SK-N-SH (cell line): ENCODE measurements at places on chromosomes 7 and 10.

GRCh38 chr7:30157204-30157603 is 22.4 kb downstream of the MTURN start:
- DNase-seq: no peak

DNA sequence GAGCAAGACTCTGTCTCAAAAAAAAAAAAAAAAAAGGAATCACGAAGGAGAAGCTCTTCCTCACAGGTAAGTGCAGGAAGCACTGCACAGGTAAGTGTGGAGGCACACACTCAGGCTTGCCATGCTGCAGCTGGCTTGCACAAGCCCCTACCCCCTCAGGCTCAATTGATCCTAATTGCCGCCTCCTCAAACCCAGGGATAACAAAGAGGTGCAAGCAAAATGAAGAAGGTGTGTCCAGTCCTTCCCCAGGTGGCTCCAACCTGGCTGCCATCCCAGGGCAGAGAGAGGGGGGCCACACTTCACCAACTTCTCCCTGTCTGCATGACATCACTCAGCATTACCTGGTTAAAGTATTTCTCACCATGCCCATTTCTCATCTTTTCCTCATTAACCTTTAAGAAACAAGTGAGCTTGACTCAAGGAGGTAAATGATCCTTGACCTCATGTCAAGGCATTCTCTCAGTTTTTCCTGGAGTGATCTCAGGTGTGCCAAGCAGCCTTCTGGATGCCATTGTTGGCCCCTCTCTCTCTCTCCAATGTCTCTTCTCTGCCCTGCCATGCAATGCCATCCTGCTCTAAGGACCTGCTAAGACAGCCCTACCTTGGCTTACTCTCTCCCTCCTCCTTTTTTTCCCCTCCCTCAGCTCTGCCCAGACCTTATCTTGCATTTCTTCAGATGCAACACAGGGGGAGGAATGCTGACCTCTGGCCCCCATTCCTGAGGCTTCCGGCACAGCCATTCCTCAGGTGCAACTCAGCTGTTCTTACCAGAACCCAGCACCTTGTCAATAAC is 13.0 kb upstream of the TRPV6 start:
- DNase-seq: no peak

DNA sequence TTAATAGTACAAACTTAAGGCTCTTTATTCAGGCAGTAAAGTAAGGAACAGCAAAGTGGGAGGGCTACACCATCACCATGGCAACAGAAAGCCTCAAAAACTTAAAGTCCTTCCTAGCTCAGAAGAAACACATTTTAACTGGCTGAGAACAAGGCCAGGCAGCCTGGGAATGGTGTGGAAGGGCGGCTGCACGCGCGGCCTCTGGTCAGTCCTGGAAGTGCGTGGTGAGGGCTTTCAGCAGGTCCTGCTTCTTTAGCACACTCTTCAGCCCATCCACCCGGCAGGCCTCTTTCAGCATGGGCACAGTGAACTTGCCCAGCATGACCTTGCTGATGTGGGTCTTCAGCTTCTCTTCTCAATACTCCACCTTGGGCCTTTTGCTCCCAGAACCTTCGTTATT is 133.0 kb downstream of the CYP26A1 start:
- DNase-seq: no peak

DNA sequence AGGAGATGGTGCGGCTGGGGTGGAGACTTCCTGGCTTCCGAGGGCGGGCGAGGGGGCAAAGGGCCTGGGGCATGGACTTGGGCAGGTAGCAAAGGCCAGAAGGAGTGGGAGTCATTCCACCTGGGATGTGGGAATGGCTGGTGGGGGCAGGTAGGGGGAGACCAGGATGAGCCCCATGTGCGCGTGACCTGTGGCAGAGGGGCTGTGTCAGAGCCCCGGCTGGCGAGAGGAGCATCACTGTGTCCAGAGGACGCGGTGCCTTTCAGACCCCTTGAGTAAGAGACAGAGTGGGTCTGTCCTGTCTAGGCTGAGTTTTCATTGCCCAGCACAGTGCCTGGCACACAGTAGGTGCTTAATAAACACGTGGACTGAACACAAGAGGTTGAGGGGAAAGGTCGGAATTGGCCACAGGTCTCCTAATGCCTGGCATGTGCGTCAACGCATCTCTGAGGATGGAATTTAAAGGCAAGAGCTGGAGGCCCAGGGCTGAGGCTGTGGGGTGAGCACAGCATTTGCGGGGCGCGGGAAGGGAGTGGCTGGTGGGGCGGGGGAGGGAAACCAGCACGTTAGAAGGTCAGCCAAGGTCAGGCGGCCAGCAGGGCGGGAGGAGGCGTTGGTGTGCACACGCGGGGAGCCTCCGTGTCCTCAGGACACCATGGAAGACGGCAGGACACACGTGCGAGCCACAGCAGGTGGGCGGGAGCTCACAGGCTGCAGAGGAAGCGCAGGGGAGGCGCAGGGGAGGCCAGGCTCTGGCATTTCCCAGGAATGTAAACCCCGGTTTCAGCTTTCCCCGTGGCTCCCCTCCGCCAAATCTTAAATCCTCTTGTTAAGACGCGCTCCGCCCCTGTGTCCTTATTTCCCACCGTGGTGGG is 51.8 kb downstream of the CUX1 start:
- no peak for DNase-seq

DNA sequence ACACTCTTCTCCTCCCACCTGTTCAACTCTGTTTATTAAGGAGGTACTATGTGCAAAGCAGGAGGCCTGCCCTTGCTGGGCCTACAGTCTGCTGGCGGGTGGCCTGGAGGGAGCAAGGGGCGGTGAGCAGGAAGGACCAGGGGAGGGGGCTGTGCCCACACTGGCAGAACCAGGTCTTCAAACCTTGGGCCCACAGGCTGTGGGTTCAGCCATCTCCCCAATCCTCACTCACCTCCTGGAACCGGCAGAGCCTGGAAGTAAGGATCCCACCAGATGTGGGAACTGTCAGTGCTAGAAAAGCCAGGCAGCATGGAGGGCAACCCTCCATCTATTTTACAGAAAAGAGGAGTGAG is 50.8 kb downstream of the CAMK2B start:
- DNase-seq: no peak

- no peak for DNase-seq
These were observed 68.9 kb upstream of the CCDC71L start for GRCh38 chr7:106729720-106730385.

DNA sequence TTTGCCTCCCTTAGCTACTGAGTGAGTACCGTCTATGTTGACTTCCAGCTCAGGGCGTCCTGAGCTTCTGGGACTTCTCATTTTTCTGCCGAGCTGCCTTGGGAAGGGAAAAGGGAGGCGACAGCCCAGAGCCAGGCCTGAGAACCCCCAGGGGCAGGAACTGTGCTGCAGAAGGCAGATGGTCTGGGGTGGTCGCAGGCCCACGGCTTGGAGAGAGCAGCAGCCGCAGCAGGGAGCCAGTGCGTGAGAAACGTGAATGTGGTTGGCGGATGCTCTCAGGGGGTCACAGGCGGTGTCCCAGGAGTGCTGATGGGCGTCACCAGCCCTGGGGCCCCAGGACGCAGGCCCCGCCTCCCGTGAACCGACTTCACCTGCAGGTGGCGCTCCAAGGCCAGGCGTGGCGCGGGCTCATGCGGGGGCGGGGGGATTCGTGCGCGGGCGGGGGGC is 9.2 kb upstream of the PWWP2B start:
- DNase-seq: peak; percentile 97

- DNase-seq: peak; percentile 30
These were observed 4.1 kb upstream of the NT5C2 start for GRCh38 chr10:103197174-103197573.

DNA sequence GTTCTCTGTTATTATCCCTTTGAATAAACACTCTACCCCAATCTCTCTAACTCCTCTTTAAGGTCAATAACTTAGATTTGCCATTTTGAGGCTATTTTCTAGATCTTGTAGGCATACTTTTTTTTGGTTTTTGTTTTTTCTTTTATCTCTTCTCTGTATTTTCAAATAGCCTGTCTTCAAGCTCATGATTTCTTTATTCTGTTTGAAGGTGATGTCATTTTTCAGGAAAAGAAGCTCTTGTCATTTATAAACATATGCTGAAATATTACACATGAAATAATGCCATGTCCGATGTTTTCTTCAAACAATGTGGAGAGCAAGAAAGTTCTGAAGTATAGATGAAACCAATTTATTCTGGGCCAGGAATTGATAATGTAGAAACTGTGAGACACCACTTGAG is 57.5 kb upstream of the CABCOCO1 start:
- DNase-seq: no peak

- peak; percentile 19 for DNase-seq
These were observed 1.1 kb downstream of the JMJD1C start for GRCh38 chr10:63464402-63465292.

DNA sequence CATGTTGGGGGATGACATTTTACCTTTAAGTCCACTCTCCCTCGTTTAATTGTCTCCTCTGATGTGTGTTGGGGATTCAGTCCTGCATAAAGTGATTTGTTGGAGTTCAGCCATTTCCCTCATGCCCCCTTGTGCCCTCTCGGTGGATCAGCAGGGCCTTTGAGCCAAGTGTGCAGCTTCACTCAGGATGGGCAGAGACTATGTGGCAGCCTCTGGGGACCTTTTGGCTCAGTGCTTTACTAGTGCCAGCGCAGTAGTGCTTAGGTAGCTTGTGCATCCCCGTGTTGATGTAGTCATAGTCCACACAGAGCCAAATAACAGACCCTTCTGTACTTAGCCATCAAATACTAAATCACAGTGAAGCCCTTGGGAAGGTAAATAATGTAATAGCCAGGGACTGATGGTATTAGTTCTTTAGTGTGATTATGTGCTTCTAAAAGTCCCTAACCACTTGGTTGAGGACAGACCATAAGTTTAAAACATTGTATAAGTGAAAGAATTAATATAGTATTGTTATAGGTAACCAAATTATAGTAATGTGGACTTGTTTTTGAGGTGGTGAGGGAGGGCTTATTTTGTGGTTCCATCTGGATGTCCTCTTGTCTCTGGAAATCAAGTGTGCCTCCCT is 11.4 kb downstream of the BUB3 start:
- peak; percentile 40 for DNase-seq

GRCh38 chr7:82247814-82248433 is 195.7 kb downstream of the CACNA2D1 start:
- DNase-seq: peak; percentile 41

DNA sequence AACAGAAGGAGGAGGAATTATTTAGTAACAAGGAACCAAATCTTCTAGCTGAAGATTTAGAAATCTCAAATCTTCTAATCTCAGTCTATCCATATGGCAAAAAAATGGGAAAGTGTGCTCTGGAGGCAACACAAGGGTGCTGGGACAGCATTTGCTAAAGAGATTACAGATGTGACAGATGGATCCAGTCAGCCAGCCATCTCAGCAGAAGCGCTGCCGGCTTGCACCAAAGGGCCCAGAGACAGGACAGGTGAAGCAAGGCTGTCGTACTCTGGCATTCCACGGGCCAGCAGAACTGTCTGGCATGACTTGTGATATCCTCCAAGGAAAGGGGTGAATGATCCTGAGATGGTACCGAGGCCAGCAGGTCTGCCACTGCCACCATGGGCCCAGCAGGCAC is 45.7 kb upstream of the GJD4 start:
- DNase-seq: no peak

- DNase-seq: peak; percentile 97
These were observed 135.0 kb downstream of the ACTR3B start for GRCh38 chr7:152894295-152895170.

DNA sequence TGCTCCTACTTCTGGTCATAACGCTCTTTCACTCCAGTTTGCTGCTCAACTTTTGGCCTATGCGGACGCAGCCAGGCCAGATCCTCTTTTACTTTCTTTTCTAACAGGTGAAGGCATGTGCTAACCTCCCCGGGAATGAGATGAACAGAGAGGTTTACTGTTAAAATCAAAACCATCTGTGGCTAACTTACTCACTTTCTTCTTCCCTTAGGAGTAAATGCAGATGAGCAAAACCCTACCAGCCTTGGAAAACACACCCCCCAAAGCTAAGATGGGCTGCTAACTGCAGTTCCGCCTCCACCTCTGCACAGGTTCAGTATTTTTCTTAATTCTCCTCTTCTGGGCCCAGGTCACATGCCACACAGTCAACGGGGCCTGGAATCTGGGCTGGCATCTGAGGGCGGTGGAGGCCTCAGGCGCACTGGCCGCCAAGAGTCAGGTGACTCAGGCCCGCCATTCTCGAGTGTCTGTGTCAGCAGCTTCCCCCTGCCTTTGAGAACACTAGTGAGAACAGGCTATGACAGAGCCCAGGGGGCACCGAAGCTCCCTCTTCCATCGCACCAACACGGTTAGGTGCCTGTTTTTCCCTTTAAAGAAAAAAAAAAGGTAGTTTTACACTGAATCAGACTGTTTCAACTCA is 11.1 kb downstream of the FAM53B start:
- no peak for DNase-seq

DNA sequence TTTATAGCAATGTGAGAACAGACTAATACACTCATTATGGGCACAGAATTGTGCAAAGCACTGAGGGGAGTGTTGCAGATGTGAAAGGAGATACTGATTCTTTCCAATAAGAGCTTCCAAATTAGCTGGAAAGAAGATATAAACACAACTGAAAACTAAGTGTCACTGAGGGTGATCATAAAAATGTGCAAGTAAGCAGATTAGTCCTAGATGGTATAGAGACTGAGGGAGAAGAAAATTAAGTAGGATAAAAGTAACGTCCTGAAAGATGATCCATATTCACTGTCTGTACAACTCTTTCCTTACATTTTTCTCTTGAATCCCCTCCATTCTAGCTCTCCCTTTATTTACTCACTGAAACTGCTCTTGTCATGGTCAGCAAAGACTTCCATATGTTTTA is 11.2 kb upstream of the NXPH1 start:
- DNase-seq: no peak

- no peak for DNase-seq
These were observed 101.6 kb downstream of the OTUD1 start for GRCh38 chr10:23540401-23541030.

DNA sequence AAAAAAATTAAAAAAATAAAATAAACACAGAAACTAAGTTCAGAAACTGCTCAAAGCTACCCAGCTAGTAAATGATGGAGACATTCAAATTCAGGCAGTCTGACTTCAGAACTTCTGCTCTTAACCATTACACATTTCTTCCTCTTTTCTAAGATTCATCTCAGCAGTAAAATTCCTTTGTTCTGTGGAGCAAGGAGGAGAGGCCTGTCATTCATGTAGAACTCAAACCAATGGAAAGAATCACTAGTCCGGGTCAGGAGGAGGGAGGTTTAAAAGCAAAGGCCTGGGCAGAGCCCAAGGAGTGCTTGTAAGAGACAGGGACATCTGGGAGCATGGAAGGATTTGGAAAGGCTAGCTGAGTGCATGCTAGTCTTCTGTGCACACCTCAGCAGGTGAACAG is 37.9 kb upstream of the DNAJB12 start:
- DNase-seq: no peak

GRCh38 chr7:50553973-50554372 is 11.2 kb downstream of the DDC start:
- DNase-seq: no peak
